ENCODE measurements at places on chromosomes 11 and 22.
A peak's percentile ranks its signal among the peaks of the same experiment; 100 is the strongest.

GRCh38 chr11:94767701-94768601, at the start of gene AMOTL1:
AMOTL1 (plus strand) TSS chr11:94768356; CDS start chr11:94768512, 156 bp downstream.
- no peak for DNase-seq

DNA sequence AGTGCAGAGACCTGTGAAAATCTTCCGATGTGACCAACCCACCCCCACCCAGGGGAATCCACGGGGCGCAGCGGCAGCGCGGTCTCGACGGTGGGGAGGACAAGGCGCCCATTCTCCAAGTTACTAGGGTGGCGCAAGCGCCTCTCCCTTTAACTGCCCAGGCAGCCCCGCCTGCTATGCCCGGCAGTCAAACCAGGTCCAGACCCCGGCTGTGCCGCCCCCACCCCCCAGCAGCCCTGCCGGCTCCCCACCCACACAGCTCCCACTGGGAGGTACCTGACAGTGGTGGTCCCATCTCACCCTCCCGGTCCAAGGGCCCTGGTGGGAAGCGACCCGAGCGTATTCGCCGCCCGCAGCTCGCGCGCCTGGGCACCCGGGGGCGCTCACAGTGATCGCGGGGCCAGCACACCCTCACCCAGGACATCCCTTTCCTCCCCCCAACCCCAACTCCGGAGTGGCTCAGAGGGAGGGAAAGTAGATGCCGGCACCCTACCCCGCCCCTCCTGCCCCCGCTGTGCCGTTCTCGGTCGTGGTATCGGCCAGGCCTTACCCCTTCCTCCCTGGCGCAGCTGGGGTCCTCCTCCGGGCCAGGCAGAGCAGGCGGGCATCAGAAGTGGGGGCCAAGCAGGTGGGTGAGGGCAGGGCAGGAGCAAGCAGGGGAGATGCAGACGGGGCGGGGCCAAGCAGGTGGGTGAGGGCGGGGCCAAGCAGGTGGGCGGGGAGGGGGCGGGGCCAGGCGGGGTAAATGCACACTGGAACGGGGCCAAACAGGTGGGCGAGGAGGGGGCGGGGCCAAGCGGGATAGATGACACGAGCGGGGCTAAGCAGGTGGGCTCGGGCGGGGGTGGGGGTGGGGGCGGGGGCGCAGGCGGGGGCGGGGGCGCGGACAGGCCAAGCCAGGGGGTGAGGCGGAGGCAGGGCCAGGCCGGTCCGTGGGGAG, at the start of gene TRPM5:
TSS of gene TRPM5 (minus strand) at position 634 of the 940 bp plus-strand sequence. CDS start 21,478 bp downstream, outside the sequence.
- peak; percentile 64 for DNase-seq

- DNase-seq = no peak
Measured at GRCh38 chr11:126157326-126158030, 54.0 kb downstream of the RPUSD4 start.

DNA sequence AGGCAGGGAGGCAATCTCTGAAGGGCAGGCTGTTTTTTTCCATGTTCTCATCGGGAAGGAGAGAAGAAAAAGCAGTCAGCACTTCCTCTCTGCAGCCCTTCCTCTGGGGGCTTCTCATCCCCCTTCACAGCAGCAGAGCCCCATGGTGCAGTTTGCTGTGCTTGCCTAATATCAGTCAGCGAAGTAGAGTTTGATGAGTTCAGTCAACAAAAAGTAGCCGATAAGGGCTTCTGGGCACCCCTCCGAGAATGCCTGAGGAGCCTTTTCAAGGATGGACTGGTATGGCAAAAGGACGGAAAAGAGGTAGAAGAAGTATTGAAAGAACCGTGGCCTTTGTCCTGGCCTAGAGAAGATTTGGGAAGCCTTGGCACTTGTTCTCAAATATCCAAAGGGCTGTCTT, 55.6 kb downstream of the NAV2 start:
- DNase-seq = no peak

DNA sequence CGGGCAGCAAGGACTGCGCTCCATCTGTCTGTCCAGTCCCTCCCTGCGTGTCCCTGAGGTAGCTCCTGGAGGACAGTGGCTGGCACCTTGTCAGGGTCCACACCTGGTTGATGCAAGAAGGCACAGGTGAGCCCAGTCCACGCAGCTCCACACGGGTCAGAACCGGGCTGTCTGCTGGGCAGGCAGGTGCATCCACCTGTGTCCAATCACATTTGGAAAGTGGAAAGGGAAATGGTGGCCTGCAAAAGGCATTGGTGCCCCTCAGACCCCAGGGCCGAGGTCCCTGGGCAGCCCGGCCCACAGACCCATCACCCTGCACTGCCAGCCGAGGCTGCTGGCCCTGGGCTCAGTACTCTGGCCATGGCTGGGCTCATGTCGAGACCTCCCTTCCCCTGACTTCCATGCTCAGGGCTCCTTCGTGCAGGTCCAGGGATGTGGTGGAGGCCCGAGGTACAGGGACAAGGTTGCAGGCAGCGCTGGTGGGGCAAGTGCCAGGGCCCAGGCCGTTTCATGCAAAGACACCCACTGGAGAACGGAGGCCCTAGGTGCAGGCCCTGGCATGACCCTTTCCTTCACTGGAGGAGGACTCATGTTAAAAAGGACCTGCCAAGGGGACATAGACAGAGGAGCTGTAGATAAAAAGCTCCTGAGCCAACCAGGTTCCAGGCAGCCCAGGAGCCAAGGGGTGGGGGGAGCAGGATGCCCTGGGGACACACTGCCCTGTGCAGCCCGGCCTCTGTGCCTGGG, 38.9 kb upstream of the TH start:
- DNase-seq = no peak

GRCh38 chr22:32623943-32624342, 149.3 kb downstream of the FBXO7 start:
- DNase-seq = no peak

DNA sequence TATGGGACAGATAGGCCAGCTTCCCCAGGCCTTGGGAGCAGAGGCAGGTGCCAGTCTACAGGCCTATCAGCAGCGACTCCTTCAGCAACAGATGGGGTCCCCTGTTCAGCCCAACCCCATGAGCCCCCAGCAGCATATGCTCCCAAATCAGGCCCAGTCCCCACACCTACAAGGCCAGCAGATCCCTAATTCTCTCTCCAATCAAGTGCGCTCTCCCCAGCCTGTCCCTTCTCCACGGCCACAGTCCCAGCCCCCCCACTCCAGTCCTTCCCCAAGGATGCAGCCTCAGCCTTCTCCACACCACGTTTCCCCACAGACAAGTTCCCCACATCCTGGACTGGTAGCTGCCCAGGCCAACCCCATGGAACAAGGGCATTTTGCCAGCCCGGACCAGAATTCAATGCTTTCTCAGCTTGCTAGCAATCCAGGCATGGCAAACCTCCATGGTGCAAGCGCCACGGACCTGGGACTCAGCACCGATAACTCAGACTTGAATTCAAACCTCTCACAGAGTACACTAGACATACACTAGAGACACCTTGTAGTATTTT, 26.6 kb upstream of the L3MBTL2 start:
- DNase-seq = no peak

GRCh38 chr11:37109286-37109585, 511.2 kb upstream of the RAG2 start:
- DNase-seq = no peak

- no peak for DNase-seq
Measured at GRCh38 chr11:60310407-60310998, 16.6 kb upstream of the MS4A6E start.

DNA sequence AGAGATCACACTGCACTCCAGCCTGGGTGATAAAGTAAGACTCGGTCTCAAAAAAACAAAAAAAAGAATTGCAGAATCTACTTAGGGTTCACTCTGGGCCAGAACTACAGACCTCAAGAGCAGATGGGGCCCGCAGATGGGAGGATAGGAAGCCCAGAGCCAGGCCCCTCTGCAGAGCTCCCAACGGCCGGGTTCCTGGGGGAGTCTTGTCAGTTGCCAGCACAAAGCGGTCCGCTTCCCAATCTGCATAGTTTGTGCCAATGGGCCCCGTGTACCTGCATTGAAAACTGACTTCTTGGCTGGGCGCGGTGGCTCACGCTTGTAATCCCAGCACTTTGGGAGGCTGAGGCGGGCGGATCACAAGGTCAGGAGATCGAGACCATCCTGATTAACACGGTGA, 1.7 kb upstream of the CHID1 start:
- no peak for DNase-seq

DNA sequence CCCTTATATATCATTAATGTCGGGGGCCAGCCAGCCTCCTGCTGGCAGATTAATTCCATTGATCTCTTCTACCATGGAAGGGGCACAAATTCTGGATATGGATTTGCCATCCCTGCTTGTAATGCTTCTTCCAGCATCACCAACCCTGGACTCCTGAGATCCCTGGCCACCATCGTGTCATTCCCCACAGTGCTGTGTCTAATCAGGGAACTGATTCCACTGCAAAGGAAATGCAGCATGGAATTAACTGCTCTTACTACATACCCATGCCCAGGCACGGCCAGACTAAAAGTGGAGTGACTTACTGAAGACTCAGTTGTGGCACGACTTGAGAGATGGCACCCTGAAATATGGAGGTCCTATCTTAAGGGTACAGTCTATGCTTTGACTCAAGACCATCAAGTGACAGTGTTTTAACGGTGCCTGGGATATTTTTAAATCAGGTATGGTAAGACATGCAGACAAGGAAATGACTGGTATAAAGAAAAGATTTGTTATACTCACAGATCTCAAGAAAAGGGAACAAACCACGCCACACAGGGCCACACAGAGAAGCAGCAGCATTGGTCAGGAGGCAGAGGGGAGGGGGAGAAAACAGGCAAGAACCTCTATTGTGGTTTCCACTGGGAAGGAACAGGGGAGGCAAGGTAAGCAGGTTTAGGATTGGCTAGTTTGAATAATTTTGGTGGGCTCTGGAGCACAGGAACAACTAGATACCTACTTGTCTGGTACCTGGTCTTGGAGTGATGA, 65.1 kb downstream of the IGLL5 start:
- no peak for DNase-seq
